ENCODE measurements at places on chromosomes 4 and X.

DNA sequence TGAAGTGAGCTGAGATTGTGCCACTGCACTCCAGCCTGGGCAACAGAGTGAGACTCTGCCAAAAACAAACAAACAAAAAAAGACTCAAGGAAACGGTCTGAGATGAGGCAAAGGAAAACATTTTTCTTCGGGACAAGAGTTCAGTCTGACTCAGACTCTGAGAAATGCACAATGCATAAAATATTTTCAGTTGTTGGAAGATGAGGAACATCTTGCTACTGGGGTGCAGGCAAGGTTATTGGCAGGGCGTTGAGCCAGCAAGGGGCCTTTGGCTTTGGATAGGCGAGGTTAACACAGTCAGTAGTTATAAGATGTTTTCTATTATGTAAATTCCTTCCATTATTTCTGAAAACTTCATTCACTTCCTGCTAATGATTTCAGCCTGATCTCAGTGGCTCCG, 96.1 kb upstream of the VCX start:
- DNase-seq, result no peak

- DNase-seq, result no peak
These were observed 362.0 kb downstream of the CBLL2 start for GRCh38 chrX:22634751-22635150.

DNA sequence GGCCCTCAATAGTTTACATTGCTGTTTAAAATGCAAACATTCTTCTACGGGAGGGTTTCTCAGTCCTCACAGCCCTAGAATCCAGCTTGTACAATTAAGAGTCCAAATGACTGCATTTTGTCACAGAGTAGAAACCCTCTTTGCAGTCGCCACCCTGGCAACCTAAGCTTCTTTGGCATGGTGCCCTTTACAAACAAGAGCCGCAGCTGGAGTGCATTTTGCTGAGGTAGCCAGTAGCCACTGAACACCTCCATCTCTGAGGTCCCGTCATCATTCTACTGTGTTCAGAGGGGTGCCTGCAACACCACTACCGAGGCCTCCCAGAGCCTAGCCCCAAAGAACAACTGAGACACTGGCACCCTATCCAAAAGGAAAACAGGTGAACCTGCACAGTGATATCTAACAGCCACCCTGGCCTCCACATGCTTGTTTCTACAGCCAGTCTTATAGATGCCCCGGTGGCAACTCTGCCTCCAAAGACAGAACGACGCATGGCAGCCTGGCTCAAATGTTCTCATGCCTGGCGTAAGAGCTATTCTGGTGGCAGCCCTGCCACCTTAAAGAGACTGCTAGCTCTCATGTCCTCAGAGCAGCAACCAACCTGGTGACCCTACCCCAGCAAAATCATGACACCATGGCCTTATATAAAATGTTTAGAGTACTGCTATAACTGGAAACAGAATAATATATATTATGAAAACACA, 801.9 kb downstream of the TECRL start:
- no peak for DNase-seq

DNA sequence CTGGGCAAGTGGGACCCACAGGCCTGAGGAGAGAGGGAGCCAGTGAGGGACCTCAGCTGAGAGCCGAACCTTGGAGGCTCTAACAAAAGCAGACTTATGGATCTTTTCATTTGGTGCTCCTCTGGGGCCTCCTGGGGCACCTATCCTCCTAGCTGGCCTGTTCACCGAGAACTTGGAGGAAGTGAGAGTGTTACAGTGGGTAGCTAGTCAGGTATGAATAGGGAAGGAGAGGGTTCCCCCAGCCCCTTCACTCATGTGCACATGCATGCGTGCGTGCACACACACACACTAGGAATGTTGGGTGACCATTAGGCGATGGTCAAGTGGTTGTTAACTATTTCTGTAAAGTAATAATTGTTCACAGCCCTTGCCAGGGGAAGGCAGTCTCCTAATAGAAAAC, 18.6 kb upstream of the TMEM185A start:
- DNase-seq, result no peak

DNA sequence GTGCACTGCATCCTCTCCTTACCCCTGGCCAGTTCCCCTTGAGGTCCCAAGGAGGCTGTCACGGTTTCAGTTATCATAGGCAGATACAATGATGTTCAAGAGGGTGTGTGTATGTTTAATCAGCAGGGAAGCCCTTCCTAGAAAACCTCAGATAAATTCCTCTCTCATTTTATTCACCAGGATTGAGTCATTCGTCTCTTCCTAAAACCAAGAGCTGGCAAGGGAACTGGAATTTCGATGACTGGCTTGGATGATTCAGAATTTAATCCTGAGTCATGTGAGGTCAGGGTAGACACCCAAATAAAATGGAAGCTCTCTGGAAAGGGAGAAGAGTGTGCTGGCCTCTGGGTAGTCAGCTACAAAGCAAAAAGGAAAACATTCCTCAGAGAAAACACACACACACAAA, 106.2 kb upstream of the RAPGEF2 start:
- DNase-seq, result no peak

DNA sequence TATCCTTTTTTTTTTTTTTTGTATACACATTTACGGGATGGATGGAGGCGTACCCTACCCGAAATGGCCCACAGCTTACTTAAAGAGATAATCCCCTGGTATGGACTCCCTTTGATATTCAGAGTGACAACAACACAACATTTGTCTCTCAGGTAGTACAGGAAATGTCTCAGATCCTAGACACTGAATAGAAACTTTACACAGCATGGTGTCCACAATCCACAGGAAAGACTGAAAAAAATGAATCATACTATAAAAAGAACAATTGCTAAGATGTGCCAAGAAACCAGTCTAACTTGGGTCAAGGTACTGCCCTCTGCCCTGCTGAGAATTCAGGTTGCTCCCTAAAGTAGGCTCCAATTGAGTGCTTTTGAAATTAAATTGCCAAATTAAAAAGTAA, 100.8 kb upstream of the LANCL3 start:
- DNase-seq, result no peak

- DNase-seq, result no peak
These were observed 145.8 kb upstream of the SPRY1 start for GRCh38 chr4:123250843-123251242.

DNA sequence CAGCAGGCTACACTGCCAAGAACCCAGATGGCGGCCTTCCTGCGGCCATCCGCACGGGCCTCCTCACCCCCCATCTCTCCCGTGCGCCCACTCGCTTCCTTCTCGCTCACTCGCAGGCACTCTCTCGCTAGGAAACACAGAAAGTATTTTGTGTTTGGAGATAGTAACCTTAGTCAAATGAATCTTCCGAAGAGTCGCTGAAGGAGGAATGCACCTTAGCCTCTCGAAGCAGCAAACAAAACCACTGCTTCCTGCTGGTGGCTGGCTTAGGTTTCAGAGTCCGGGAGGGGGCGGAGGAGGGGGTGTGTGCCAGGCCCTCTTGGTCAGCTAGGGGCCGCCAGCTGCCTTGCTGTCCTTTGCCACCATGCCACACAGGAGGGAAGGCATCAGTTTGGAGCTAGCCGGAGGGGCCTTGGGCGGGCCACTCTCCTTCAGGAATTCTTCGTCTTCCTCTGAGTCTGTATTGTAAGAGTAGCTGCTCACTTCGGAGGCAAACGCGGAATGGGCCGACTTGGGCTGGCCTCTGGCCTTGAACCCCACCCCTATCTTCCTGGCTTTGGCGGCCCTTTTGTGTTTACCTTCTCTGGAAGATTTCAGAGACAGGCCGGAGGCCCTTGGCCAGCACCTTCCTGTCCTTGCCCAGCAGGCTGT, 73.2 kb upstream of the UCP1 start:
- DNase-seq, result no peak

DNA sequence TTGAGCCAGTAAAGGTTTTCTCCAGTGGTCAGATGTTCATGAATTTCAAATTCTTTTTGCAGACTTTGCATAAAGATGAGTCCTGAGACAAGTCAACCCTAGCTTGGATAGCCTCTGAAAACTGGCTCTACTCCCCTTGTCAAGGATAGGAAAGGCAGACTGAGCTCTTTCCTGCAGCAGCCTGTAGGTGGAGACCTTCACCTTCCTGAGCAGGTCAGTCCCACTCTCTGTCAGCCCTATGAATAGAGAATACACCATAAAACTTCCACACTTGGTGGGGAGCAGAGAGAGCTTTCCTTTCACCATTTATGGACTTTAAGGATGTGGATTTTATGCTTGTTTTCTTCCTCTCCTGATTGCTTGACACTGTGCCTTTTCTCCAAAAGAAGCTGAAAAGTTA, 41.9 kb downstream of the PCDH19 start:
- DNase-seq, result no peak

GRCh38 chrX:1246816-1247215, 21.8 kb upstream of the CSF2RA start:
- DNase-seq, result peak; percentile 4

- DNase-seq, result no peak
These were observed 549.8 kb upstream of the LCORL start for GRCh38 chr4:18571301-18571761.

DNA sequence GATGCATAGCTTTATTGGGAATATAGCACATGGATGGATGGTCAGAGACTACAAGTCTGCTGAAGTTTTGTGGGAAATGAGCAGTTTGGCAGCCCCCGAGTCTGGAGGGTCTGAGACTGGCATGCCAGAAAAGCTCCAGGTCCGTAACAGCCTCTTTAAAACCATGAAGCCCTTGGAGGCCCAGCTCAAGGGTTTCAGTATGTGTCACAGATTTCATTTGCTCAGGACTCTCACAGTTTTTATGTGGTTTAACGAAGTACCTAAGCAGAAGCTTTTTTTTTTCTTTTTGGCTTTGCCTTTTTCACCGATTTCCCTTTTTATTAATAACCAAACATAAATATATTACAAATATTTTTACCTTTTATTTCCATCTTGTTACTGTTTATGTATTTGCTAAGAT, 30.6 kb upstream of the TMEM184C start:
- DNase-seq, result no peak

GRCh38 chr4:175824076-175824475, 12.0 kb upstream of the GPM6A start:
- no peak for DNase-seq

- DNase-seq, result peak; percentile 69
These were observed 3.9 kb upstream of the SYN1 start for GRCh38 chrX:47623540-47624027.

- no peak for DNase-seq
These were observed at the start of gene ZFX for GRCh38 chrX:24149351-24150050. TSS of gene ZFX (plus strand) at chrX:24149729. CDS start at chrX:24172743, 23,014 bp downstream.

DNA sequence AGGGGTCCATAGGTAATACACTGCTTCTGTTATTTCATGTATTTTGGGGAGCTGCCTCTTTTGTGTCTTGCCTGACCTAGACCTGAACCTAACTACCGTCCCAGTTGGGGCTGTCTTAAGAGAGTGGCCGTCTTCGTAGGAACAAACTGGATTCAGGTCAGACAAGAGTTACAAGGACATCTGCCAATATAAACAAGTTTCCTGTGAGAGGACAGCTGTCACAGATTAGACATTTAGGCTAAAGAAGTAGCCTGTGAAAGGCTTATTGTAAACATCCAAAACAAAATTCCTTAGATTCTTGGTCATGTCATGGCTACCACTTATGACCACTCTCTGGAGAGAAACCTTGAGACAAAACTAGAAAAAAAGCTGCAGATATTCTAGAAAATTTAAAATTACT, 797.6 kb upstream of the AADAT start:
- no peak for DNase-seq

DNA sequence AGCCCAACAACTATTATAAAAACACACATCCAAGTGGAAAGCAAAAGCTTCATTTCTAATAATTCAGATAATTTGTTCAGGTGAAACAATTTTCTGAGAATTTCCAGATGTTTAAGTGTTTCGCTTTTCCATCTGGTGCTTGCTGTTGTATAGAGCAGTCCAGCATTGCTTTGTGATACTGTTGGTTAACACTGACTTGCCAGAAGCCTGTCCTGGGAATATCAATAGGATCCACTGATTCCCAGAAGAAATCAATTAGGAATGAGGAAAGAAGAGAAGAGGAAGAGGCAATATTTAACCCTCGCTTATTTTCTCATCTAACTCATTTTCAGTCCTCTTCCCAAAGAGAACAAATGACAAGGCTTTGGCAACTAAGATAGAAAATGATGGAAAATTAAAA, 94.9 kb upstream of the DDIT4L start:
- no peak for DNase-seq

- peak; percentile 19 for DNase-seq
These were observed 62.6 kb upstream of the ALB start for GRCh38 chr4:73341454-73341853.

DNA sequence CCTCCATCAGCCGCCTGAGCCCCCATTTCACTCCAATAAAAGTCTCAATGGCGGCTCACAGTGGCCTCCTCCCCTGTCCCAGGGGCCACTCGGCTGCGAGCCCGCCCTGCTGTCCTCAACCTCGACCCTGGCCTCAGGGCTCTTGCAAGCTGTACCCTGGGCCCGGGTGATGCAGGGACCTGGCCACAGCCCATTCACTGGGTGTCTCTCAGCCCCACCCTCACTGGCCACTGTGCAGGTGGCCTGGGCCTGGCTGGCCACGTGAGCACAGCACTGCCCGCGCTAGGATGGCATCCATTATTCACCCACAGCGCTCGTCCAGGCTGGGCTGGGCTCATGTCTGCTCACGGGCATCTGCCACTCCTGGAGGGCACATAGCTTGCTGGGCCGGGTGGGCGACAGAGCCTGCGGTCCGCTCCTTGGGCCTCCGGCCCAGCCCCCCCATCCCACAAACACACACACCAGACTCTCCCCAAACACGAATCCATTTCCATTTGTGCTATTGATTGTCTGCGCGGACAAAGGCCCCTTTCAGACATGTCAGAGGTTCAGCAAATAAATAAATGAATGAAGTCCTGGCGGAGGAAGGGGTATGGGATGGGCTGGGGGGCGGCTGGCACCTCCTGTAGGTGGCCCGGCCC, 16.5 kb upstream of the FGFR3 start:
- DNase-seq, result no peak

- DNase-seq, result no peak
These were observed 456.0 kb upstream of the SPANXN1 start for GRCh38 chrX:144791298-144791697.

GRCh38 chrX:47247206-47247998, 14.6 kb downstream of the USP11 start:
- DNase-seq, result no peak

- DNase-seq, result no peak
These were observed 110.0 kb downstream of the PPARGC1A start for GRCh38 chr4:23779839-23780238.

- no peak for DNase-seq
These were observed 52.0 kb upstream of the TMSB15B start for GRCh38 chrX:103910430-103910829.

DNA sequence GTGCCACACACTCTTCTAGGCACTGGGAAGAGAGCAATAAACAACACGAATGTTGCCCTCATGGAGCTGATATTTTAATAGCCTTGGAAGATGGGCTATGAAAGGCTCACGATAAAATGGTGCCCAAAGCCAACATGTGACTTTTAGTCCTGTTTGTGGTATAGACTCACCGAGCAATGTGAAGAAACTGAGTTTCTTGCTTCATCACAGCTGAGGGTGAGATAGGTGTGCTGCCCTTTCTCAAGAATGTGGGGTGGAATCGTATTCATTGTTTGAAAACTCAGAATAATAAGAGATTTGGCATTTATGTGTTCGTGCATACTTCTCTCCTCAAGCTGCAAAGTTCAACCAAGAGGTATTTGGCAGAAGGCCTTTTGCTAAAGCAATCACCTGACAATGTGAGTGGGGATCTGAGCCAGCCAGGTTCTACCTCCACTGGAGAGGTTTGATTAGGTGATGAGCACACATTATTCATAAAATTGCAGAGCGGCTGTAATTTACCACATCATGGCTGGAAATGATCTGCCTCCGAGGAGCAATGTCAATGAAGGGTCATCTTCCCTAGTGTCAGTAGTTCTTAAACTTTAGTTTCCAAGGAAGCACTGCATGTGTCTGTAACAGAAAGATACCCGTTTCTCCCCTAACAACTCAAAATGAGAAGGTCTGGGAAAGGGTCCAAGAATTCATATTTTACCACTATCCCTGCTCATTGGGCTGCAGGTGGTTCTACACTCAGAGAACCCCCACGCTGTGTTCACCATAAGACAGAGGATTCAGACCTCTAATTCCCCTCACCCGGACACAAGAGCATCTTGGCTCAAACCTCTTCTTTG, 41.9 kb upstream of the CBR4 start:
- no peak for DNase-seq
